NCI-H1436 treated with DMSO at 0.1 percent for 48 hours (cell line): ENCODE measurements at places on chromosomes 5 and 9.

DNA sequence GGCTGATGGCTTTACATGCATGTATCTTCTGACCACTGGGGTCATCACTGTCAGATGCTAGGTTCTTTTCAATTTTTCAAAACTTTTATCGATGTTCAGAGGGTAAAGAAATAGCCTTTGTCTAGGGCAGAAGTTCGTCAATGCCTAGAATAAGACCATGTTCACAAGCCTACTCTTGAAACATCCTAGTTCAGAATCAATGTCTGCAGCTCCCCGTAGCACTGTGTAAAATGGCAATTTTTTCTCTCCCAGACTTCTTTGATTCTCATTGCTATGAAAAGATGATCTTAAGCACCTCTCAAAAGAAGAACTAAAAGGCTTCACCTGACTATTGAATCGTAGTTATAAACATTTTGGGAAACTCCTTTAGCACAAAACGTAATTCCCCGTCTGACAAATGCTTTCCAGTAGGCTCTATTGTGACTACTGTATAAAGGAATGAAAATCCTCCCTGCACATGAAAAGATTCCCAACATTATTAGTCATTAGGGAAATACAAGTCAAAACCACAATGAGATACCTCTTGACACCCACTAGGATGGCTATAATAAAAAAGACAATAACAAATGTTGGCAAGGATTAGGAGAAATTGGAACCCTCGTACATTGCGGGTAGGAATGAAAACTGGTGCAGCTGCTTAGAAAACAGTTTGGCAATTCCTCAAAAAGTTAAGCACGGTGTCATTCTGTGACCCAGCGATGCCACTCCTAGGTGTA is 263.5 kb downstream of the ARHGAP26 start:
- DNase-seq: no peak

GRCh38 chr9:5140151-5140550 is 45.3 kb downstream of the INSL6 start:
- no peak for DNase-seq

GRCh38 chr9:88775559-88775958 is 215.7 kb upstream of the S1PR3 start:
- no peak for DNase-seq

DNA sequence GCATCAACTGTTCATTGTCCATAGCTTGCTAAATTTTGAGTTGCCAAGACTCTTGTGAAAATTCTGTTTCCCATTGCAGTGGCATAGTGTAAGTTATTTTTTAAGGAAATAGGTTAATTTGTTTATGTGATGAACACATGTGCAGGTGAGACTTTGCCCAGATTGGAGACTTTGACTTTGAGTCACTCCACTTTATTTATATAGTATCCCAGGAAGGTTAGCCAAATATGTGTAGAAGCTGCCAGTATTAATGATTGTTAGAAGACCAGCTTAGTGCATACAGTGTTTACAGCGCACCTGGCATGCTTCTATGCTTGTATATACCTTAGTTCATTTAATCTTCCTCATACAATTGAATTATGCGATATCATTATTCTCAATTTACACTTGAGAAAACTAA is 51.0 kb downstream of the MTAP start:
- DNase-seq: no peak

DNA sequence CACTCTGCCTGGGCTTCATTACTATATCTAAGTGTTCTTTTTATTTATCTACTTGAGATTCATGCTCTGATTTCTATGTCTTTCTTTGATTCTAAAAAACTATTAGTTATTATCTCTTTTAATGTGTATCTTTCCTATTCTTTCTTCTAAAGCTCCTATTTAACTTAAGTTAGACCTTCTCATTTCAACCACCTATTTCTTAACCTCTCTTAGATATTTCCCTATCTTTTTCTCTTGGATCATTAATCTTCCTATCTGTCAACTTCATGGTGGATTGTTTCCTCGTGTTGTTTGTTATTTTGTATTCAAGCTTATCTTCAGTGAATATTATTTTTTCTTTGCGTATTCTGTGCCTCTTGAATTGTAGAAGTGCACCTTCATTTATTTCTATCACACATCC is 202.1 kb downstream of the ADAMTS6 start:
- DNase-seq: no peak
